ENCODE measurements at places on chromosomes 12 and 14.

DNA sequence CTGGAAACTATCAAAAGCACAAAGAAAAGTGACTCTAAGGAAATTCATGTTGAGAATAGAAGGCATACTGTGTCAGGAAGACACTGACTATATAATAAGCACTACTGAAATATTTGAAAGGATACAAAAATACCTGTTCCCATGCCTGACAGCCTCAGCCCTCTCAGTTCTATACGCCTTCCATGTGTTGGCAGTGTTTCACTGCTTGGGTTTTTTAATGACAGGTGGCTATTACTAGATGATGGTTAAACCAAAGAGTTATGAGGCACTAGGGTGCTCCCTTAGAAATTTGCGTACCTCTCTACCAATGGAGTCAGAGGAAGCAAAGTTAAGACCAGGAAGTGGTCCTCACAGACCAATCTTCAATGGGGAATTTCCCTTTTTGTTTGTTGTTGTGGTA, 25.6 kb upstream of the SLC5A8 start:
- no peak for DNase-seq

GRCh38 chr12:124603831-124604251, 36.4 kb upstream of the NCOR2 start:
- no peak for DNase-seq

- no peak for DNase-seq
These were observed 117.5 kb downstream of the DACT1 start for GRCh38 chr14:58755031-58755925.

DNA sequence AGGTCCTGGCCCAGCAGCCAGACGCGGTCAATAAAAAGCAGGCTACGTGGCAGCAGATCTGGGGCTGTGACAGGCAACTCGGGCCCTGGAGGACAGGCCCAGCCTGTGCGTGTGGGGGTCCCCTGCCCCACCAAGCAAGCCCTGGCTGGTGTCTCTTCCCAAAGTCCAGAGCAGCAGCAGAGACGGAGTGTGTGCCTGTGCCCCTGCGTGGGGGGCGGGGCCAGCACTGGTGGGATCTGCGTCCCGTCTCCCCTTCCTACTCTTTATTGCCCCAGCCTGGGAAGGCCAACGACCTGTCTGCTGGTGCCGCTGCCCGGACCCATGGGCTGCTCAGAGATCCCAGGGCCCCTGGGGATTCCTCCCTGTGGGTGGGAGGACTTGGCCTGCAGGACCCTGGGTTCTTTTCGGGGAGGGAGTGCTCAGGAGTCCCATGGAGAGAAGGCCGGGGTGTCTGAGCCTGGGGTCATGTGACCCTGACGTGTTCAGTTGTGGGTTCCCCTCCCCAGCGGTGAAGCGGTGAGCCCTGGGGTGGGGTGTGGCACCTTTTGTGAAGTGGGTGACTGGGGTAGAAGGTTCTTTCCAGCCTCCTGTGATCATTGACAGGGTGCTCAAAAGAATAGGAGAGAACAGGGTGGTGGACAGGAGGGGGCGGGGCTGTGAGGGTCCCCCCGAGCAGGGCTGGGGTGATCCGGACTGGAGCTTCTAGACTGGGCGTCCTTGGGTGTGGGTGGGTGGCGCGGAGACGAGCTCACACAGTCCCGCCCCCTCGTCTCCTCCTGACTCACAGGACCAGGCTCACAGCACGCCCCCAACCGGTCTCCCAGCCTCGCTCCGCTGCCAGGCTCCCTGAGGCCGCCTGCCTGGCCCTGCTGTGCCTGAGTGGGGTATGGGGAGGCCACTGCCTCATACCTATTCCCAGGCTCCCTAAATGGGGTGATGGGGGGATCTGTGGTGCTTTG, 22.4 kb downstream of the ASPG start:
- DNase-seq: no peak

DNA sequence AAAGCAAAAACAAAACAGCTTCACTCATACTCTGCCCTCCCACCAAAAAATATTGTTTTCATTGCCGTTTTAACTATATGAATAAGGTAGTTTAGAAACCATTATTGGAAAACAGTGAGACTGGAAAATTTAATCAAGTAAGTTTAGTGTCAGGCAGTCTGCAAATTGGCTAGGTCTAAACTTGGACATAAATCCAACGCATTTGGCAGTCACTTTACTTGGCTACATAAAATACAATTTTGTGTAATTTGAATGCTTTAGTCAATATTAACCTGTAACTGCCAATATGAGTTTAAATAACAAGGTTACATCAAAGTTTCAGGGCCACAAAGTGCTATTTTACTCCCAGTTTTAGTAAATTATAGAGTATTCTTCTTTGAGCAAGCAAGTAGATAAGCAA, 202.3 kb upstream of the SLC38A2 start:
- DNase-seq: no peak
